Activated CD8-positive, alpha-beta T cell treated with anti-CD3 and anti-CD28 coated beads for 36 hours (primary cell): ENCODE measurements at places on chromosomes 6 and 20. TPM values are rescaled to one million over a fixed set of nuclear protein-coding genes. Genes with fewer than 3 reads are reported as not detected.

DNA sequence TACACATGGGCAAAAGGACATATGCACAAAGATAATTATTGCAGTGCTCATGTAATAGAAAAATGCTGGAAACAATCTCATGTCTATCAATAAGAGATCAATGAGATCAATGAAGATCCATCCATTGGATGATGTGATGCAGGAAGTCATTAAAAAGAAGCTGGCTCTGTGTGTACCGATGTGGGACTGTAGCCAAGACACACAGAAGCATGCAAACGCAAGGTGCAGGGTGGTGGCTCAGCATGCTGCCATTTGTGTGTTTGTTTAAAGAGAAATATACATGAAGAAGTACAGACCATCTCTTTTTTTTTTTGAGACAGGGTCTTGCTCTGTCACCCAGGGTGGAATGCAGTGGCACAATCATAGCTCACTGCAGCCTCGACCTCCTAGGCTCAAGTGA, 33.1 kb upstream of the KCNB1 start:
- no peak for DNase-seq
- no peaks in the 10 kb centered on the region for H3K4me1 ChIP-seq
- H3K36me3 ChIP-seq = no peaks in the 10 kb centered on the region
- H3K27ac ChIP-seq = no peak overlapping the region

DNA sequence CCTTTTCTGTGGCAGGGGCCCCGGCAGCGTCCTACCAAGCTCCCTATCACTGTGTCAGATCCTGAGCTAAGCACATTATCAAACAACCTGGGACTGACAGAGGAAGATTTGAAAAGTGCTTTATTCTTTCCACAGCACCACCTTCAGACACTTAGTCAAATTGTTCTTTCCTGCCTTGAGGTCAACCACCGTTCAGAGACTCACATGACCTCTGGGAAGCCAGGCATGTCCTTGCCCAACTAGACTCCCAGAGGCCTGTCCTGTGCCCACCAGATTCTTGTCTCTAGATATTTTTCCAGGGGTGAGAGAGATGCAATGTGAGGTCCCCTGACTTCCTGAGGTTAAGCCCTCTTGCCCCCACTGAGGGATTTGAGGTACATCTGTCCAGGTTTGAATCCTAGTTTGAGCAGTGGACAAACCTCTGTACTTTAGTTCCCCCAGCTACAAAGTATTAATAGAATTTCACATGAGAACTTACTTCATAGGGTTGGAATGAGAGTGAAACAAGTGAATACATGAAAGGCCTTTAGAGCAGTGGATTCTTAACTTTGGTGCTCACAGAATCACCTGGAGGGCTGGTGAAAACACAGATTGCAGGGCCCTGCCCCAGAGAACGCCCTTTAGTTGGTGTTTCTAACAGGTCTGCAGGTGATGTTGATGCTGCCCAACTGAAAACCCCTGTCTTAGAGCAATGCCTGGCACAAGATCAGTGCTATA, 179.8 kb downstream of the CLIC5 start:
- H3K4me1 ChIP-seq = peaks cover 43% of the 10 kb centered on the region
- no peaks in the 10 kb centered on the region for H3K36me3 ChIP-seq
- no peak overlapping the region for H3K27ac ChIP-seq
- H3K4me3 ChIP-seq = no peak overlapping the region
- no peaks in the 10 kb centered on the region for H3K27me3 ChIP-seq

The SOX4 gene
- 1.6 TPM for total RNA-seq

DNA sequence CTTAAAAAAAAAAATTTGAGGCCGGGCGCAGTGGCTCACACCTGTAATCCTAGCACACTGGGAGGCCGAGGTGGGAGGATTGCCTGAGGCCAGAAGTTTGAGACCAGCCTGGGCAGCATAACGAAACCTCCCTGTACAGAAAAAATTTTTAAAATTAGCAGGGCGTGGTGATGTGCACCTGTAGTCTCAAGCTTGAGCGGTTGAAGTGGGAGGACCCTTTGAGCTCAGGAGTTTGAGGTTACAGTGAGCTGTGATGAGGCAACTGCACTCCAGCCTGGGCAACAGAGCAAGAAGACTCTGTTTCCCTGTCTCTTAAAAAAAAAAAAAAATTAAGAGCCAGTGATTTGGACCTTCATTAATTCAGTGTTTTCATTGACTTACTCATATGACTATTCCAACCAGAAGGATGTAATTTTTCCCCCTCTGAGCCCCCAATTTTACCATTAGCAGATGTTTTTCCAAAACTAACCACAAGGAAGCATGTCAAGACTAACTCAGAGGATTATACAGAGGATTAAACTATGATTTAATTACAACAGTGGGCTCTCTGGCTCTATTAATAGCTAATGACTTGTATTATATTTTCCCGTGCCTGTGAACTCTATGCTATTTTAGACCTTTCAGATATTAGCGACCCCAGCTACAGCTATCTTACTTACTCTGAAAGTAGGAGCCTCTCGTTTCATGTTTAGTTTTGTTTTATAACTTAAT, 75.1 kb downstream of the ARID1B start:
- peaks cover 89% of the 10 kb centered on the region for H3K4me1 ChIP-seq
- no peaks in the 10 kb centered on the region for H3K27me3 ChIP-seq
- peak; percentile 24 for DNase-seq
- H3K36me3 ChIP-seq = peaks cover 3% of the 10 kb centered on the region

- H3K27ac ChIP-seq = no peak overlapping the region
- H3K36me3 ChIP-seq = no peaks in the 10 kb centered on the region
- no peaks in the 10 kb centered on the region for H3K27me3 ChIP-seq
- H3K4me3 ChIP-seq = no peak overlapping the region
- peaks cover 57% of the 10 kb centered on the region for H3K4me1 ChIP-seq
Measured at GRCh38 chr6:4885341-4885933, 109.2 kb downstream of the CDYL start.

- H3K4me1 ChIP-seq = no peaks in the 10 kb centered on the region
- no peaks in the 10 kb centered on the region for H3K36me3 ChIP-seq
- H3K27me3 ChIP-seq = no peaks in the 10 kb centered on the region
Measured at GRCh38 chr6:21116736-21117135, 476.8 kb upstream of the SOX4 start.

The GRIK2 gene
- total RNA-seq = not detected

DNA sequence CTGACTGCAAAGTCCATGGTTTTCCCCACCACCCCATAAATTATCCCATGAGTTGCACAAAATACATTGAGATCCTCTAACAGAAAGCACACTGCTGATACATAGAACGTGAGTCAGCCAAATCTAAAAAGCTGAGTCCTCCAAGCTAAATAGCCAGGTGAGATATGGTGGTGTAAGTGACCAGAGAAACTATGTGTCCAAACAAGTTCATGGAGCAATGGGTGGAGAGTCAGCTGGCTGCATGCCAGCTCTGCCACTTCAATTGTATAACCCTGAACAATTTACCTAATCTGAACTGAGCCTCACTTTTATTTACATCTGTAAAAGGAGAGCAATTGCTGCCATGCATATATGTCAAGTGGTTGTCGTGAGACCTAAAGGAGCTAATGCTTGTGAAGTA, 9.7 kb downstream of the SNAP25 start:
- DNase-seq = no peak
- H3K36me3 ChIP-seq = no peaks in the 10 kb centered on the region
- no peak overlapping the region for H3K27ac ChIP-seq
- no peaks in the 10 kb centered on the region for H3K4me1 ChIP-seq
- peaks cover 8% of the 10 kb centered on the region for H3K27me3 ChIP-seq
